ENCODE measurements at places on chromosomes 3 and 15.

DNA sequence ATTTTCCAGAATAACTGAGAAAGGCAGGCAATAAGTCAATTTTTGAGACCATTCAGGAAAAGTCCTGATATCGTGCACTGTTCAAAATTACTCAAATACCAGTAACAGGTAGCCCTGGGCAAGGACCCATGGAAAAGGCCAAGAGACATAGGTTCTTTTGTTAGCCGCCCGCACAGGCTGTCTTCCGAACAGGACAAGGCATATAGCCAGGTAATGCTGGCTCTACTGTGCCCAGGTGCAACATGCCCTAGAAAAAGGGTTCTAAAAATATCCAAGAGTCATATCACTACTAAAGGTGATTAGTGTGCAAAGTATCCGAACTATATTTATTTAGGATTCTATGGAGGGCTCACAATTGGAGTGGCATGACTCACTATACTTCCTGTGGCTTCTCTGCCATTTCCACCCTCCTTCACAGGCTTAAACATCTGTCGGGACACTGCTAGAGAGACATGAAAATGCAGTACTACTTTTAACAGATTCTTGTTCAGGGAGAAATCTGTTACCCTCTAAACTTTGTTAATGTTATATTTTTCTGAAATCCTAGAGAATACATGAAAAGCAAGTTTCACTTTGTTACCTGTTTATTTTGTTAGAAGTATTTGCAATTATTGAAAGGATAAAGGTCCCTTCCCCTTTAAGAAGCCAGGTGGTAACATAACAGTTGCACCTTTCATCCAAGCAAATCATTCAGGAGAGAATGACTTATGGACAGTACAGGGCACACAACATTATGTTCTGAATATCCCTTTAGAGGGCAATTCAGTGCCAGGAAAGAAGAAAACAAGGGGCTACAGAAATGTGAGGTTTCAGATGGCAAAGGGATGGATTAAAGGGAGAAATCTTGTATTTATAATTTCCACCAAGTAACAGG lies 293.3 kb upstream of the THBS1 start:
- DNase-seq: no peak

- no peak for DNase-seq
These were observed 58.5 kb downstream of the PIK3R4 start for GRCh38 chr3:130688015-130688688.

DNA sequence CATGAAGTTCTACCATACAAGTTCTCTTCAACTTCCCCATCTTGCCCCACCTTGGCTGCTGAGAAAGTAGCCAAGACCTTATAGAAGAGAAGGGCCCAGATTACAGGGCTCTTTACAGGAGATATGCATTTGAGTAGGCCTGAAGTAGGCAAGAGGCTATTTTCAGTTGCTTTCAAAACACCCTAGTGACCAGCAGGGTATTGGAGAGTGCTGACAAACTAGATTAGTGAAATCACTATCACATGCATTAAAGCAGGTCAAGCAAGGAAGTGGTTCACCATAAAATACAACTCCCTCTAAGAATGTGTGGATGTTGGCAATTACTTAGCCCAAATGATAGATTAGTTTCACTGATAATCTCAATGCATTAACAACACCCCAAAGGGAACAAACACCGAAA lies 2.7 kb upstream of the LZTFL1 start:
- no peak for DNase-seq

DNA sequence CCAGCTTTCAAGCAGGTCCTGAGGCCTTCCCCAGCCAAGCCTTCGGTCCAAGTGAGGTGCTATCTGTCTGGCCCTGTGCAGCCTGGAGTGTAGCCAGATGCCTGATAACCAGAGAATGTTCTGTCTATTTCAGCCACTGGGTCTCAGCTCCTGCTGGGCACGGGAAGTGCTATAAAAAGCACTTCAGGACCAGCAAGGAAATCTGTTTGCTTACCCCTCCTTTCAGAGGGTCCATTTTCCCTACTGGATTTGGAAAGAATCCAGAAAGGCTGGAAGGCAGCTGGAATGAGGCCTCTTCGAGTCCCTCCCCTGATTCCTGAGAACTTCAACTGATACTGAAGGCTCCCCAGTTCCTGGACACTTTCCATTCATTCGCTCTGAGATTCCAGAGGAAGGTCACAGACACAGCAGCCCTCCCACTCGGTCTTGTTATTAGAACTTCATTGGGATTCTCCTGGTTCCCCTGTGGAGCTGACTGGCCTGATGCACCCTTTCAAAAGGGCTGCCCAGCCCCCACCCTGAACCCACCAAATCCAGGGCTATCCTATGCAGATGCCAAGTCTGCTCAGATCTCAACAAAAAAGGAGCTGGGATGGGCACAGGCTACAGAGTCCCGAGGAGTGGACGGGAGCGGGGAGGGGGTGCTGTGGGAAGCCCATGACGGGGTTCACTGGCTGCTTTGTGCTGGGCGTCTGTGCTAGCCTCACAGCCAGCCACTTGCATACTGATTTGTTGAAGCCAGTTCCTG lies 70.4 kb downstream of the UMPS start:
- DNase-seq: no peak

- DNase-seq: no peak
These were observed at the start of gene CEMIP for GRCh38 chr15:80778964-80779657. TSS of gene CEMIP (plus strand) at chr15:80779370. CDS start at chr15:80873880, 94,510 bp downstream.

- DNase-seq: no peak
These were observed 227.2 kb upstream of the TBL1XR1 start for GRCh38 chr3:177424521-177424920.

GRCh38 chr15:44157679-44158078 lies 37.4 kb downstream of the FRMD5 start:
- DNase-seq: no peak

DNA sequence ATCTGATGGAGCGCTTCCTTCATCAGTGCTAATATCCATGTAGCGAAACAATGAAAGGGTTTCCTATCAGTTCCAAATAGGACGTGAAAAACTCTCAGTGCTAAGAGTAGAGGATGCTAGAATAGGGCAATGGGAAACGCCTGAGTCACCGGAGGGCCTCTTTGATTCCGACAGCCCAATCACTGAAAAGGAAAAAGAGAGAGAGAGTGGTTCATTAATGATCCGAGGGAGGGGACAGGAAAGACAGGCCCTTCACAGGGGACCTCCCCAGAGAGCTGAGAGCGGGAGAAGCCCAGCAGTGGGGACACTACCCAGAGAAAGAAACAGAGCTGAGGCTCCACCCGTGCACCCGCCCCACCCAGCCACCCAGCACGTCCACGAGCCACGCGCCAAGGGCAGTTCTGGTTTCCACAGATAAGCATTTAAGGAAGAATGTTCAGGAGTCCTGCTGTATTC lies 76.9 kb downstream of the RPN1 start:
- DNase-seq: no peak

DNA sequence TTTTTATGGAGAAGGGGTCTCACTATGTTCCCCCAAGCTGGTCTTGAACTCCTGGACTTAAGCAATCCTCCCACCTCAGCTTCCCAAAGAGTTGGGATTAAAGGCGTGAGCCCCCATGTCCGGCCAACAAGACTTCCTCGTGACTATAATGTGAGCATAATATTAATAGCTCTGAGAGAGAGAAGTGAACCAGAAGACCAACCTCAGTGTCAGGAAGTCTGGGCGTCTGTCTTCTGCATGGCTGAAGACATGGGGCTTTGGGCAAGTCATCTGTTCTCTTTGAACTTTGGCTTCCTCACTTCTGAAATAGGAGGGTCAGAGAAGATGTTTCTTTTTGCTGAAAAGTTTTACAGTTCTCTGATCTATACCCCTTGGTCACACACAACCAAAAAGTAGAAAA lies 92.1 kb downstream of the SLC49A4 start:
- no peak for DNase-seq

DNA sequence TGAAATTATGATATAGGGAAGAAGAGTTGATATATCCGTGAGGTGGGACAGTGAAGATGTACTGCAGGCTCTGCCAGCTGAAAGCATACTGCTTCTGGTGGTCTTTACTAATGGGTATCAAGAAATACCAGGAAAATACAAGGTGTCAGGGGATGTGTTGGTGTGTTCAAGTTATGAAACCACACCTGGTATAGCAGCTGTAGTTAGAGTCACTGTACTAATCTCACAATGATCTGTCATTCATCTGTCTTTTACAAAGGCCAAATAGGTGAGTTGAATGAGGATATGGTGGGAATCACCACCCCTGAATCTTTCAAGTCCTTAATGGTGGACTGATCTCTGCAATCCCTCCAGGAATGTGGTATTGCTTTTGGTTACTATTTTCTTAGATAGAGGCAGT lies 152.7 kb downstream of the NFKBIZ start:
- DNase-seq: no peak

DNA sequence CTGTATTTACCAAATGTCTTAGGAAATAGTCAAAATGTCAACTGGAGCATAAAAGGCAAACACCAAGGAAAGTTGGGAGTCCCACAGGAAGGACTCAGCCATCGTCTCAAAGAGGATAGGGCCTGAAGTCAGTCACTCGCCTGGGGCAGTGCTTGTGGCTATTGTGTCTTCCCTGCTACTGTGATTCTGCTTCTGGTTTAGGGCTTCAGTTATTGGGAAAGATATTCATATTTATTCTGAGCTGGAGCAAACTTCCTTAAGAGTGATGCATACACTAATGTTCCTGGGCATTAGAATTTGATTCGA lies 118.1 kb downstream of the EDEM1 start:
- no peak for DNase-seq

- no peak for DNase-seq
These were observed 557.7 kb upstream of the SGO1 start for GRCh38 chr3:20743553-20744321.

DNA sequence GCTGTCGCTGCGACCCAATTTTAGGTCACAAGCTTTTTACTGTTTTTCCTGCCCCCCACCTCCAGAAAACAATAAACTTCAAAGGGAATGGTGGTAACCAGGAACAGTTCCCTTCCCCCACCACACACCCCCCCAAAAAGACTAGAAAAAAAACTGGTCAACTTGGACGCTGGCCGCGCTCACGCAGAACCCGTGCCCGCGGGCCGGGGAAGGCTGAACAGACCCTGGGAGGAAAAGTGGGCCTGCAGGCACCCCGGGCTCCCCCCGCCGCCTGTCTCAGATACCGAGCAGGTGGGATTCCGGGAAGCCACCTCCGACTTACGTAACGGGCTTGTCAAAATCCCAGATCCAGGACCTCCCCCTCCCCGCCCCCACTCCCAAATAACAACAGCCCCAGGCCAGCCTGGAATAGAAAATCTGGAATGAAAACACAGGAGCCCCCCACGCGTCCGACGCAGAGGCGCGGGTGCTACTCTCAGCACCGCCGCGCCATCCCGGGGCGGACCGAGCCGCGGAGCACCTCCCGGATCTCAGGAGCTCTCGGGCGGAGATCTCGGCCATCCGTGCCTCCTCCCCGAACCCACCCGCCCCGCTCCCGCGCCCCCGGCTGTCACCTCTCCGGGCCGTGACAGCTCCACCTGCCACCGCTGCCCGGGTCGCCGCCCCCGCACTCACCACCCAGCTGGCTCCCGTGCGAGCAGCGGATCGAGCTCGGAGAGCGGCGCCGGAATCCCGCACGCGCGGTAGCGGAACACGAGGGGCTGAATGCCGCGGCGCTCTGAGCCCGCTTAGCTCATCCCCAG lies 557 bp downstream of the DENND4A start:
- DNase-seq: peak; percentile 38

DNA sequence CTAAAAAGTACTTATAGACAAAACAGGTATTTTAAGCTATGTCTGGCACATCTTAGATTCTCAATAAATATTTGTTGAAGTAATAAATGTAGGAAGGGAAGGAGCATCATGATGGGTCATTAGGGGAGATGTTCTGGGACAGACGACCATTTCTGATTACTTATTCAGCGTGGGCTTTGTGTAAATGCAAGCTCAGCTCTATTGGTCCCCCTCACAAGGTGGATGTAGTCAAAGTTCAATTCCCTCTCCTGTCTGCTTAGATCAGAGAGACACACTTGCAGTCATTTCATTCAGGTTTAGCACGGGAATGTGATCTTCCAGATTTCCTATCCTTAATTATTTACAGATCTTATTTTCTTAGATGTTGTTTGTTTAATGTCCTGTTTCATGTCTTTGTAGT lies 7.5 kb downstream of the GAP43 start:
- no peak for DNase-seq

- DNase-seq: no peak
These were observed 438 bp downstream of the SHOX2 start for GRCh38 chr3:158105710-158106253.

GRCh38 chr3:177753451-177754155 lies 556.3 kb upstream of the TBL1XR1 start:
- no peak for DNase-seq

DNA sequence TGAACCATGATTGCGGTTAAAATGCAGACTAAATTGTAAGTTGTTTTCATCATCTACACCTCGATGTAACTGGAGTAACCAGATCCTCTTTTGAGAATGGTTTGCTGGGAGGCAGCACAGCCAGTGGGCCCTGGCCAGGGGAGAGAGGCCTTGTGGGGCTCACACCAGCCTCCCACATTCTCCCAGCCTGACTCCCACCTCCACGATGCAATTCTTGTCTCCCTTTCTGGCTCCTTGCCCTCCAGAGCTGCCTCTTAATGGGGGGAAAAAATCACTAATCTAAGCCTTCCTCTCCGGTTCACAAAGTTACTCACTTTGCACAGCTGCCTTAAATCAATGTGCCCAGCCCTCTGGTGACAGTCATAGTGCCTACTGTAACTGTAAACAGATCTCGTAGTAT lies 17.9 kb upstream of the PAQR5 start:
- DNase-seq: no peak

- DNase-seq: no peak
These were observed 2.6 kb upstream of the CIB2 start for GRCh38 chr15:78133801-78134200.

GRCh38 chr3:13966302-13966701 lies 86.4 kb upstream of the WNT7A start:
- no peak for DNase-seq

GRCh38 chr15:101048176-101048575 lies 129.0 kb downstream of the LRRK1 start:
- DNase-seq: no peak

DNA sequence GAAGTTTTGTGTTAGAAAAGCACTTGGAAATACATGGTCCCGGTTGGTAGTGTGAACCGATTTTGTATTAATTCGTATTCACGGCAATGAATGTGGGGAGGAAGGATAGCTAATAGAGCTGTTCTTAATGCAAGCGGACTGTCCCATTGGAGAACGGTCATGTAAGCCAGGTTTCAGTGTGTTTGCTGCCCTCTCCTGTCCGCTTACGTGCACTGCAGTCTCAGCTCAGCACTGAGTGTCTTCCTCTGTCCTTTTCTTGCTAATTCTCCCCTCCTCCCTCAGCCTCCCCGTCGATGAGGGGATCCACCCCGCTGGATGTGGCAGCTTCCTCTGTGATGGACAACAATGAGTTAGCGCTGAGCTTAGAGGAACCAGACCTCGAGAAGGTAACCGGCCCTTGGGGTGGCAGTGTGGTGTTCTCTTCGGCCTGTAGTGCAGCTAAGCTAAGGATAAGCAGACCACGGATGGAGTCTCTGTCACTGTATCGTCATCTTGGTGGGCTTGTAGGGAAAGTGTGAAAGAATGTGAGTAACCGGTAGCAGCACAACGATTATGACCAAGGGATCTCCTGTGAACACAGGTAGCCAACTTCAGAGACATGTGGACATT lies 267.5 kb upstream of the CHRM5 start:
- peak; percentile 29 for DNase-seq

- DNase-seq: no peak
These were observed 443.9 kb upstream of the TBL1XR1 start for GRCh38 chr3:177641206-177641605.

All from effector memory CD4-positive, alpha-beta T cell (primary cell).